ENCODE measurements at places on chromosomes 1 and 21. TPM values are rescaled to one million over a fixed set of nuclear protein-coding genes. Genes with fewer than 3 reads are reported as not detected.

The F13B gene
- polyA plus RNA-seq = not detected

The ADORA1 gene
- not detected for polyA plus RNA-seq

The CASQ1 gene
- not detected for polyA plus RNA-seq

The LEFTY2 gene
- polyA plus RNA-seq = 0.20 TPM

The KRTAP10-5 gene
- polyA plus RNA-seq = not detected
